ENCODE measurements at places on chromosomes 12 and 14.

- no peak for DNase-seq
Measured at GRCh38 chr14:27026097-27026496, 428.3 kb upstream of the NOVA1 start.

DNA sequence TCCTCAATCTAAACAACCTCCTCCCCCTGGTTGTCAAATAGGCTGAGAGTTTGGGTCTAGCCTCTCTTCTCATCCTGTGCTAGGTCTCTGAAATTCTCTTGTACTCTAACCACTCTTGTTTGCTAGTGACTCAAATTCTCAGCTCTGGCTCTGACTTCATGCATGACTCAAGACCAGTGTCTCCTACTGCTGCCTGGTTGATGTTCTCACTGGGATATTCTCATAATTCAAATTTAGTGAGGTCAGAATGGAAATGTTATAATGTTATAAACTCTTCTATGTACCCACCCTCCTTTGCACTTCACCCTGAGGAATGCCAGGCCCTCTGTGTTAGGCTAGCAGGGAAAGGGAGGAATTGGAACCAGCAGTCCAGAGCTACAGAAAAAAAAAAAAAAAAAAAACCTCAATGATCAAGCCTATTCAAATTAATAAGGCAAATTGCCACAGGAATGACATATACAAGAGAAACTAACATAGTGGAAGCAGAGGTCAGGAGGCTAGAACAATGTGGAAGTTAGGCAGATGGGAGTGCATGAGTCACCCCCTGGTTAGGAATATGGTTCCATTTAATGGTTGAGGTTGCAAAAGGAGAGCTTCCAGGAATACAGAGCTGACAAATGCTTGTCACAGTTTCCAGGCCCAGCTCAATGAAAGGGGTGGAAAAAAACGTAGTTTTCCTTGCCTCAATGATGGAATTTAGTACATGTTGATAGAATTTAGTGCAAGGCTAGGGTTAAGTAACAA lies 459.5 kb downstream of the RMST start:
- DNase-seq: no peak

GRCh38 chr12:26090836-26091510 lies 33.9 kb downstream of the BHLHE41 start:
- no peak for DNase-seq

DNA sequence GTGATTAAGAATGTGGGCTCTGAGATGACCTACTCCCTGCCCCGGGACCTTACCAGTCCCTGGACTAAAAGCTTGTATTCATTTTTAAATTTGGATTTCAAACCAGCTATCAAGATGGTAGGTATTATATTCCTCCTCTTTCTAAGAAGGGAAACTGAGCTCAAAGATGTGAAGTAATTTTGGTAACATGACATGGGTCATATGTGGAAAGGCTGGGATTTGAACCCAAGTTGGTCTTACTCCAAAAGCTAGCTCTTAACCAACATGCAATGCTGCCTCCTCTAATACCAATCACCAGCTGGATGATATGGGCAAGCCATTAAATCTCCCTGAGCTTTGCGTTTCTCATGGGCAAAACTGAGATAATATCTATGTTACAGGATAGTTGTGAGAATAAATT lies 166.4 kb upstream of the SLC38A2 start:
- no peak for DNase-seq

- DNase-seq: no peak
Measured at GRCh38 chr12:50747817-50748216, 16.1 kb upstream of the ATF1 start.

DNA sequence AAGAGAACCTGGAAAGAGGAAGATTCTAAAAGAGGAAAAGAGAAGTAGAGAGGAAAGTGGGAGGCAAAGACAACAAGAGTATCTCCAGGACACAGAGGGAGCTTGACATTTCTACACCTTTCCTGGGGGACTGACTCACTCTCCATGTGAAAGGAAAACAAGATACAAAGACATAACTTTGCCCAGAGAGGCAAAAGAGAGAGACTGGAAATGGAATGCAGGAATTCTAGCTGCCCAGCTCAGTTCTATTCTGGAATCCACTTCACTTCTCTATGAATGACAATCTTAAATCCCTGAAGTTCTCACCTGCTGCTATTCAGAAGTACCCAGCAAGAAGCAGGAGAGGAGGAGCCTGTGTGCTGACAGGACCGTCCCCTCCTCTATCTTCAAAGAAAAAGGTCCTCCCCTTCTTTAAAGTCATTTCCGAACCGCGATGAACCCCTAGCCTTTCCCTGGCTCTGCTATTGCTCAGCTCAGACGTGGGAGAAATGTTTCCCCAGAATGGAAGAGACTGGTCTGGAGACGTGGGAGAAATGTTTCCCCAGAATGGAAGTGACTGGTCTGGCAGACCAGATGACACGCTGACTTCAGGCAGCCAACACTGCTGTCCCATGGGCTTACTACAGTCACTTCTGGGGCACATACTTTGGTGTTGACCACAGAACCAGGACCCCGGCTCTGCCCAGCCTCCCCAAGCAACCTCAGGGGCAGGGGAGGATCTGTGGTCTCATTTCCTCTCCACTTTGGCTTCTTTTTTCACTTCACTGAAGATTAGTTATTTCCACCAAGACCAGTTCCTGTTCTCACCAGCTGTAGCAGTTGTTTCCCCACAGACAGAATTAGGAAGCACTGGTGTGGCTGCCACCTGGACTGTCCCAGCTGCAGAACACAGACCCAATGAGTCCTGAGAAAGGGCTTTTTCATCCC lies 8.3 kb downstream of the FMNL3 start:
- DNase-seq: peak; percentile 72

All from germinal center (tissue), 1 donor.